ENCODE measurements at places on chromosomes 1 and 21.

- no peak for DNase-seq
Measured at GRCh38 chr1:32755098-32755809, 52.7 kb upstream of the SYNC start.

DNA sequence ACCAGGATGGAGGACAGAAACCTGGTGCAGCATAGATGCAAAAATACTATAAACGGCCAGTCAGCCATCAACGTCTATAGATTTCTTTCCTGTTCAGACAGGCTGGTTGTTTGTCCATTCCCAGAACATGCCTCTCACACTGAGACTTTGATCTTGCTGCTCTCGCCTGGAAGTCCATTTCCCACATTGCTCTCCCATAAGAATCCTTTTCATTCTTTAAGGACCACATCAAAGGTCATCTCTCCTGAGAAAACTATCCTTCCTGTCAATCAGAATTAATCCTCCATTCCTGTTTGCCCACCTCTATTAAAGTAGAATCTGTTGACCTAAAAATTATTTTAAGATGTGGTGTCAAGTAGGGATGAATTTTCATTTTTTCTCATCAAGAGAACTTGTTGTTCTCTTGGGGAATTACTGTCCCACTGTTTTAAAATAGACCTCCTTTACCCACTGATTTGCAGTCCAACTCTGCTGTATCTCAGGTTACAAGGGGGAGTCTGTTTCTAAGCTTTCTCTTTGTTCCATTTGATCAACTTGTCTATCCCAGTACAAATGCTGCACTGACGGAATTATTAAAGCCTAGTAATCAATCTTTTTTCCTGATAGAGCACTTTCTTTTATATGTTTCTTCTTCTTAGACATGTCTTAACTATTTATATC, 172.7 kb downstream of the PATJ start:
- no peak for DNase-seq

GRCh38 chr21:42149656-42150473, 69.1 kb upstream of the ABCG1 start:
- DNase-seq: peak; percentile 16

- DNase-seq: no peak
Measured at GRCh38 chr1:182698971-182699370, 14.6 kb upstream of the RGS8 start.

- no peak for DNase-seq
Measured at GRCh38 chr1:201883786-201884185, 4.9 kb upstream of the SHISA4 start.

GRCh38 chr1:242245255-242245654, 246.4 kb upstream of the MAP1LC3C start:
- no peak for DNase-seq

DNA sequence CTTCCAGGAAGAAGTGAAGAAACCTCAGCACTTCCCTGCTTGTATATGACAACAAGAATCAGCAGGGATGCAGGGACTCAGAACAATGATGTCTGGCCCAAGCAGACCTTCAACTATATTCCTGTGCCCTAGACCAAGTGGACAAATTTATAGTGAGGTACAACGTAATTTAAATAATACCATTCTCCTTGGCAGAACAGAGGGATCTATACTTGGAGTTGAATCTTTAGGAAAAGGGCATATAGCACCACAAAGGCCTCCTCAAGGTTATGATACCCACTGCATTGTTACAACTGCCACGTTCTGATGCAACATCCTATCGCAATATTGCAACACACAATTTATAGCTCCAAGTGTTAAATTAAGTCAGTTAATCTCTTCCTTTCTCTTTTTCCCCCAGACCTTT, 29.1 kb upstream of the GFI1 start:
- DNase-seq: no peak

GRCh38 chr1:111730706-111731105, 8.5 kb downstream of the INKA2 start:
- no peak for DNase-seq

GRCh38 chr1:119611701-119612113, 36.4 kb downstream of the ZNF697 start:
- peak; percentile 84 for DNase-seq

GRCh38 chr1:198649968-198650338, 11.1 kb downstream of the PTPRC start:
- DNase-seq: no peak

DNA sequence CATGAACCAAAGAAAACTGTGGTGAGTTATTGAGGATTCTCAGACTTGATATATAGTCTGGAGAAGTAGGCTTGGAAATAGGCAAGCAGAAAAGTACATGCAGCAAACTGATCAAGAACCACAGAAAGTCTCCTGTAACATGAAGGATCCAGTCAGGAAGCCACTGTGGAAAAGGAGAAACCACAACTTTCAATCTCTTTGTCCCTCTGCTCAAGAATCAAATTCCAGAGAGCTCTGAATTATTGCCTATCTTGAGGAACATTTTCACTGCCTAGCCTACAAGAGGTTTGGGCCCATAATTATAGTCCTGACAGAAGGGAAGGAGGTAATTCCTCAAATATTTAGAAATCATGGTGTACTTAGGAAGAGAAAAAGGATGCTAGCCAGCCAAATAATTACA, 43.0 kb upstream of the ADAMTS1 start:
- DNase-seq: no peak

GRCh38 chr1:101004061-101004460, 21.5 kb downstream of the DPH5 start:
- DNase-seq: no peak

- DNase-seq: no peak
Measured at GRCh38 chr1:90501281-90501680, 215.8 kb downstream of the BARHL2 start.

- DNase-seq: no peak
Measured at GRCh38 chr1:220966473-220966872, 87.2 kb downstream of the HLX start.

DNA sequence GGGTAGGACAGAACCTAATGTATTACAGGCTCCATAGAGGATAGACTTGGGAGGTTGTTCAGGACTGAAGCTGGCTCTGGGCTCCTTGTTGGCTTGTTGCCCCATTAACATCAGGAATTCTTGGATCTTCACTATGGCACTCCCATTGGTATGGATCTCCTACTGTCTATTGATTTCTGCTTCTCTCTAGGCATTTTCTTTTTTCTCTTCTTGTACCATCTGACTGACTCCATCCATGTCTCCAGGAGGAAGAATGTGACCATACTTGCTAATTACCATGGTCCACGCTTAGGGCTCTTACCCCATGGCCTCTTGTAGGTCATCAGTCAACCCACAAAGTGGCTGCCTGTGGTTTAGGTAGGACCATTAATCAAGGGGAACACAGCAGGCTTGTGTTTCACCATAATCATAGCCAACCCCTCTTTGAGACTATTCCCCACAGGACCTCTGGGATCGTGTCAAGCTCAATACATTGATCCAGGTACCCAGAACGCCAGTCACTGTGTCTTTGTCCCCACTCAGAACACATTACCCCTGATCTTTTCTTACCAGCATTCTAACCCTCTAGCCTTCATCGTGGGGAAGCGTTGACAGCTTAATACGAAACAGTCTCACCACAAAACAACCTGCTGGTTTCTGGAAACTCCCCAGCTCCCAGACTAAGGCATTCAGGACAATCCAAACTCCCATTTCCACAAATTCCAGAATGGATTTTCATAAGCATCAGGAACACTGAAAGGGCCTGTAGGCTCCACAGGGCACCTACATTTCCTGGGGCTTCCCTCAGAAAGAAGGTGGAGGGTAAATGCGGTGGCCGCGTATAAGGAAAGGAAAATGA, 97.1 kb downstream of the ETS2 start:
- DNase-seq: no peak

- DNase-seq: no peak
Measured at GRCh38 chr1:84919461-84919970, 26.5 kb upstream of the LPAR3 start.

DNA sequence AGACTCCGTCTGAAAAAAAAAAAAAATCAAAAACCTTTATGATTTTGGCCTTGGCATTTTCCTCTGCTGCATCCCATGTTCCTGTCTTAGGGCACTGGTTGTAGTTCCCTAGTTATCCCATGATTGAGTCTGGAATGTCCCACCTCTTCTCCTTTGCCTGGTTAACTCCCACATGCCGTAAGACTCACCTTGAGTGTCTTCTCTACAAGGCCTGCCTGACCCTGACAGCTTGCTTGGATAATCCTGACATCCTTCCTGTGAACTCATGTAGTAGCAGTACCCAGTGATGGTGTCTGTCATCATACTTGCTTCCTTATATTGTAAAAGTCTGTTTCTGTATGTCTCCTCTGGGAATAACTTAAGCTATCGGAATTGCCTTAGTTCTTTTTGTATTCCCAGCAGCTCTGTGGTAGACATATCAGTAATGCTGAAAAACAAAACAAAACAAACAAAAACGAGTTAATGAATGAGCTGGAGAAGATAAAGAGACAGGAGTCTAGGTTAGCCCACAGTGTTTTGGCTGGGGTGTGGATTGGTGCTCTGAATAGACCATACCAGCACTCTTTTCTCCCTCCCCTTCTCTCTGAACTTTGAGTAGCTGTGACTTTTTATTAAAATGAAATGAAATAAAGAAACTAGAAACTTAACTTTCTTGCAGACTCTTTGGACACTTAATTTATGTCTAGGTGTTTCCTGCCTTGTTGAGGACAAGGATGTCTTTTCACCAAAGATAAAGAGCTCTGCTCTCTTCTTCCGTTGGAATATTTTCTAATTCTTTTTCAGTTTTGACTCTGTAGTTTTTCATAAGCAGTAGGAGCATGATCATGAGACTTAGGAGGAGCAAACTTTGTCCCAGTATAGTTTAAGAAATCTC, 15.1 kb downstream of the NEK7 start:
- DNase-seq: no peak

DNA sequence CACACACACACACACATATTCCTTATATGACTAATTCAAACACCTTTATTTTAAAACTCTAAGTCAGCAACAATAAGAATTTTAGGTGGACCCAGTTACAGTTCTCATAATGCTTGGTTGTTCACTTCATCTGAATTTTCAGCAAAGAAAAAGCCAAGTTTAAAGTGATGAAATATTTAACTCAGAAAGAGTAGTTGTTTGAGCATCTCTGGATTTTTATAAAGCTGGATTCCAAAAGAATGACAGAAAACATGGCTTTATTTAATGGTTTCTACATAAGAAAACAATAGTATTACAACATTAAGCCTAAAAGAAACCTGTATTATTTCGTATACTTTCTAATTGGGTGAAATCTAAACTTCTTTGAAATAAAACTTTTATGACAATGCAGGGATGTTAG, 54.2 kb upstream of the ADAMTS5 start:
- DNase-seq: no peak

GRCh38 chr1:222031318-222031717, 289.4 kb upstream of the DUSP10 start:
- no peak for DNase-seq

DNA sequence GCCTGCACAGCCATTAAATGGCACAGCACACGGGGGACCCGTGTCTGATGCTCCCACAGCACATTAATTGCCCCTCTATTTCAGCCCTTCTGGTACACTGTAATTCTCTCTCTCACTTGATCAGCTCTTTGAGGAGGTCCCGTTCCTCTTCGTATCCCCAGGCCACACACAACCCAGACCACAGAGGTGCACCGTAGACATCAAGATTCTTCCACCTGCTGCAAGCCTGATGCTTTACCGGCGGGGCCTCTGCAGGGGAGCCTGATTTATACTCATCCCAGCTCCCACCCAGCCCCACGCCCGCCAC, 759 bp downstream of the SMYD3 start:
- no peak for DNase-seq

DNA sequence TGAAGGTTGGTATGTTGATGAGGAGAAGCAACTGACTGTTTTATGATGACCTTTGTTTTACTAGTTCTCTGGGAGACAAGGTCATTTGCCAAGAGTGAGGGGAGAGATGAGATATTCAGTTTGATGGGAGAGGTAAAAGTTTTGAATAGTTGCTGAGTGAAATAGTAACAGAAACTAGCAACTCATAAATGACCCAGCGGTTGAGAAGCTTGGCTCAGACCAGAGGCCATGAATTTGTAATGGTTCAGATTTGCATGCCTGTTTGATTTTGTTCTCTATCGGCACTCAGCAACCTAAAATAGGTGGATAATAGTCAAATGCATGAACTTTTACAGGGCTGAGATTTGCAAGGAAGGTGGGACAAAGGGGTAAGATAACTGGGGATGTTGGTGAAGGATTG, 6.6 kb downstream of the CCDC30 start:
- DNase-seq: no peak

DNA sequence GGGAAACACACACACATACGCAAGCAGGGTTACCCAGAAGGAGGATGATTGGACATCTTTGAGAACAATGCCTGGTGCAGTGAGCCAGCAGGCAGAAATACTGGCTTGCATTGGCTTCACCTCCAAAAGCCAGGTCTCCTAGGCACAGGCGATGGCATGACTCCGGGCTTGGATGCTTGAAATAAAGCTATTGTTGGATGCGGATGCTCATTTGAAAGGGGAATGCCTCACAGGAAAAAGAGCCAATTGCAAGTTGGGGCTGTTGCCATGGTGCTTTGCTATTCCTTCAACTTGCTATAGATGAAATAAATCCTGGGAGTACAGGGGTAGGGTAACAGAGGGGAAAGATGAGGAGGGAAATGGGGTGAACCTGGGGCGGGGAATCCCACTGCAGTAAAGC, 180.7 kb upstream of the SGIP1 start:
- no peak for DNase-seq

DNA sequence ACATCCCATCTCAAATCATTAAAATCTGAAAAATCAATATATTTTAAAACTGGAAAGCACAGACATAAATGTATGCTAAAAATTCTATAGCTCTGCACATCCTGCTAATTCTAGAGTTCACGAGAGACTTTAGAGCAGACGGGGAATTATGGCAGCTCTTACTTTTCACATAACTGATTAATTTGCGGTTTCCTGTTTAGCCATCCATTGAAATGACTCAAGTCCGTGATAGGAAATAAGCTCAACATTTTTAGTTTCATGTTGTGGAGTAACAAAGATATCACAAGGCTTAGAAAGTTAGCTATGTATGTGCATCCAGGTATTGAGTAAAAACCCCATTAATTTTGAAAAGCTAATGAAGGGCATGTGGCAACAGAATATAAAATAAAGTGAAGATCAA, 123.2 kb downstream of the SMYD2 start:
- no peak for DNase-seq

DNA sequence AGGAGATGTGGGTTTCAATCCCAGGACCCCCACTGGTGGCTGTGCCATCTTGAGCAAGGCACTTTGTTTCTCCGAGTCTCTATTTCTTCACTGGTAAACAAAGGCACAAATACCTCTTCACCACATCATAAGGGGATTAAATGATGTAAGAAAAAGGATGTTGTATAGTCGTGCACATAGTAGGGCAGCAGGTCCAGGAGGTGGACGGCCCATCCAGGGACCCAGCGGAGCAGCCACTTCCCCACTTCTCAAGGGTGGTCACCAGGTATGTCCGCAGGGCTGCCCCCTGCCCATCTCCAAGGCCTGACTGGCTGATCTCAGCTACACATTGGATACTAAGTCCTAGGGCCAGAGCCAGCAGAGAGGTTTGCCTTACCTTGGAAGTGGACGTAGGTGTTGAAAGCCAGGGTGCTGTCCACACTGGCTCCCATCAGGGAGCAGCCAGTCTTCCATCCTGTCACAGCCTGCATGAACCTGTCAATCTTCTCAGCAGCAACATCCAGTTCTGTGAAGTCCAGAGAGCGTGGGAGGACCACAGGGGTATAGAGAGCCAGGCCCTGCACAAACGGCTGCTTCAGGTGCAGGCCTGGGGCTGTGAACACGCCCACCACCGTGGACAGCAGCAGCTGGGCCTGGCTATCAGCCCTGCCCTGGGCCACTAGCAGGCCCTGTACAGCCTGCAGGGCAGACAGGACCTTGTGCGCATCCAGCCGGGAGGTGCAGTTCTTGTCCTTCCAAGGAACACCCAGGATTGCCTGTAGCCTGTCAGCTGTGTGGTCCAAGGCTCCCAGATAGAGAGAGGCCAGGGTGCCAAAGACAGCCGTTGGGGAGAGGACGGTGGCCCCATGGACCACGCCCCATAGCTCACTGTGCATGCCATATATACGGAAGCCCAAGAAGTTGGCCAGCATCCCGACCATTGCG, 4.0 kb downstream of the AGT start:
- DNase-seq: no peak
